ENCODE measurements at places on chromosomes 11 and 22.

DNA sequence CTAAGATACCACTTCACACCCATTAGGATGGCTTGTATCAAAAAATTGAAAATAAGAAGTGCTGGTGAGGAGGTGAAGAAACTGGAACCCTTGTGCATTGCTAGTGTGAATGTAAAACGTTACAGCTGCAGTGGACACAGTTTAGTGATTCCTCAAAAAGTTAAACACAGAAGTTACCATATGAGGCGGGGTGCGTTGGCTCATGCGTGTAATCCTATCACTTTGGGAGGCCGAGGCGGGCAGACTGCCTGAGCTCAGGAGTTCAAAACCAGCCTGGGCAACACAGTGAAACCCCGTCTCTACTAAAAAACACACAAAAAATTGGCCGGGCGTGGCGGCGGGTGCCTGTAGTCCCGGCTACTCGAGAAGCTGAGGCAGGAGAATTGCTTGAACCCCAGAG, 43.5 kb downstream of the SGSM3 start:
- DNase-seq: no peak

GRCh38 chr22:41799486-41800347, 762 bp upstream of the CCDC134 start:
- DNase-seq: peak; percentile 91

- peak; percentile 78 for DNase-seq
Measured at GRCh38 chr11:57515332-57516060, at the start of gene SLC43A1. Gene SLC43A1, minus strand, starts transcription at chr11:57515702. Its CDS starts 1,591 bp downstream, at chr11:57514111.

DNA sequence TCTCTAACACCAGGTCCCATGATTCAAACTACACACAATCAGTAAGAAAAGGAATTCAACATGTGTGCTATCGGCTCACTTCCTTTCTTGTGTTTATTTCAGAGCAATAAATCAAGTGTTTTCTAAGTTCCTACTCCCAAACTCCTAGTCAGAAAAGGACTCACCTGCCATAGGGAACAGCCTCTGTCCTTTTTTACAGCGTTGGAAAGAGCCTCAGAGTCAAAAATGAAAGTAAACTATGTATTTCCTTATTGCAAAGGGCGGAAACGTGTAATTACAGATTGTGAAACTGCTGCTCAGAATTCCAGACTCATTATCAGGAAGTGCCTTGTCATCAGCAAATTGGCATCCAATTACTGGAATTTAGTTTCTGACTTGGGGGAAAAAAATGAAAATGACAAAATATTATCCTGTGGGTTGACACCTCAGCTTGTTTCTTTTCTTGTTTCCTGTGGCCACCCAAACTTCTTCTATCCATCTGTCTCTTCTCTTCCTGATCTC, at the start of gene CASP4:
Gene CASP4, minus strand, starts transcription at position 220 of the 501 bp plus-strand sequence. Its CDS starts 49 bp downstream, at position 171.
- DNase-seq: peak; percentile 11

- DNase-seq: no peak
Measured at GRCh38 chr11:67153971-67154370, 34.9 kb downstream of the KDM2A start.

DNA sequence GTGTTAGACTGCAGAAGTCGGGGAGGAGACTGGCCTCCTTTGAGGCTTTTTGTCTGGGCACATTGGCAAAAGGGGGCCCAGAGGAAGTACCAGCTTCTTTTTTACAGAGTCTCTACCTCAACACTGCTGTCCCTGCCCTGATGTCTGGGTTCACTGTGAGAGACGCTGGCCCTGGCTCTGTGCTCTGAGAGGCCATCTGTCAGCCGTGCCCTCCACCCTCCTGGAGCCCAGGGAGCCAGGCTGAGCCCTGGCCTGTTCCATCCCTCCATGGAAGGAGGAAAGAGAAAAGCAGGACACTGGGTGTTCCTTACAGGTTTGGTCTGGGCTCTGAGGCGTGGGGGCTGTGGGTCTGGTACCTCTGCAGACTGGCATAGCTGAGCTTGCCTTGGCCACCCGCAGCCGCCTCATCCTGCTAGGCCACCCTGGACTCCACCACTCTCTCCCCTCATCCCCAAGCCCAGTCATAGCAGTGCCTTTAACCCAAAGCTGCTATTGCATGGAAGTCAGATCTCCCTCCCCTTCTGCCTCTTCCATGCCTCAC, 105.5 kb upstream of the PARVA start:
- no peak for DNase-seq

DNA sequence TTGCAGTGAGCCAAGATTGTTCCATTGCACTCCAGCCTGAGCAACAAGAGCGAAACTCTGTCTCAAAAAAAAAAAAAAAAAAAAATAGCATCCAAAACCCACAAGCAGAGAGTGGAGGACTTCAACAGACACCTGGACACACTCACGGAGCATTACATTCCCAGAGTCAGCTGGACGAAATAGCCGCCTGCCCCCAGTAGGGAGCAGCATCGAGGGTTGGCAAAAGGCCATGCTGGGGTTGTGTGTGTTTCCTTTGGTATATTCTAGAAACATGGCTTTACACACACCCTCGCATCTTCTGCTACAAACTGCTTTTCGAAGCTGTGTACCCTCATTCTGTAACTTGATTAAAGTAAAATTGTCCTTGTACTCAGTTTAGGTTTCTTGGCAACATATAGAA, 5.3 kb downstream of the ADA2 start:
- DNase-seq: no peak

DNA sequence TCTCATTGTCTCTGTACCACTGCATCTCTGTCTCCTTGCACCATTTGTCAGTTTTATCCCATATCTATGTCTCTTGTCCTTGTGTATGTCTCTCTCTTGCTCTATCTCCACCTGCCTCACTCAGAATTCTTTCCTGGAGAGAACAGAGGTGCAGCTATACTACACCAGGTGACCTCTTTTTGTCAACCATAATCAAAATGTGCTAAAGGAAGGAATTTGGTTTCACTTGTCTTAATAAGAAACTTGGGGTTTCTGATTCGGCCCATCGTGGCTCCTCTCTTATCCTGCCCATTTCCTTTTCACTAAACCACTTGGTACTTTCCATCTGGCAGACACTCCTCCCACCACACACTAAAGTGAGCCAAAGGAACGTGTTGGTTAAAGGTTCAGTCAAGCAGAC, 2.0 kb upstream of the C11orf42 start:
- DNase-seq: no peak

GRCh38 chr22:20228055-20228938, 39.8 kb downstream of the RTN4R start:
- no peak for DNase-seq

- no peak for DNase-seq
Measured at GRCh38 chr11:119627286-119627685, 101.7 kb downstream of the NECTIN1 start.

GRCh38 chr11:86062719-86063118, 6.2 kb downstream of the PICALM start:
- no peak for DNase-seq

- DNase-seq: no peak
Measured at GRCh38 chr11:96361778-96362177, 18.8 kb upstream of the MAML2 start.

DNA sequence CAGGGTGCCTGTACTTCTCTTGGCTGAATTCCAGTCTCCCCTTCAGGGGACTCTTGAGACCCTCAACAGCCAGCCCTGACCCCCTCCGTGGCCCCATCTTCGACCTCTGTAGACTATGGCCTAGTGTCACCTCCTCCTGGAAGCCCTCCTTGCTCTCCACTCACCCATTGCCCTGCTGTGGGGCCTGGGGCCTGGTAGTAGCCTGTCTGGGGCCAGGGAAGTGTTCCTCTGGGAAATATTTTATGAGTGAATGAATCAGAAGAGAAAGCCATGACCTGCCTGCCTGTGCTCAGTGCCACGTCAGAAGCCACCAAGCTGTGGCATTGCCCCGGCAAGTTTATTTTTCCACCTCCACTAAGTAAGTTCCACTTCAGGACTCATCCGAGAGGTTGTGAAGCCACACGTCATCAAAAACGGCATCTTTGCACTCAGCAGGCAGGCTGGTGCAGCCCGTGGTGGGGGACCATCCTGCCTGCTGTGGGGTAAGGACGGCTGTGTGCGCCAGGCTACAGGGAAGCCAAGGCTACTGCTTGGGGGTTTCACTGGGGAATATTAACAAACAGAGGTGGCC, 59.6 kb upstream of the PPARA start:
- no peak for DNase-seq

DNA sequence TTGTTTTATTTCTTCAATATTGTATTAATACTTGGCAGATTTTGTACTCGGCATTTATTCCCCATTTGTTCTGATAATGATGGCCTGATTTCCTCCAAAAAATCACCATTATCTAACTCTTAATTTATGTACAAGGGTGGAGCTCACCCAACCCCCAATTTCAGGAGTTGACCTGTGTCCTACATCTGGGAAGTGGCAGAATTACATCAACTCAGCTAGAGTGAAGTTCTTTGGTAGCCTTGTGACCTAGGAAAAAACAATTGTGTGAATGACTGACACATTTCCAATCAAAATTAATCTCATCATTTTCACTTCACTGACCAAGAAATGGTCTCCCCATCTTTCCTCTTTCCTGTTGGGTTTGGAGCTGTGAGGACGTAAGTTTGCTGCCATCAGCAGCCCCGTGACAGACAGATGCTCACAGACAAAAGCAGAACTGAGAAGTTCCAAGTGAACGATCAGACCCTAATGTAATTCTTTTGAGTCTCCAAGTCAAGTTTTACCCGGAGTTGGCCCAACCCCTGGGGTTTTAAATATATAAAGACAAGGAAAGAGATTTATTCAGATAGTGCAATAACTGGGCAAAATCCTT, 16.6 kb upstream of the MS4A6E start:
- no peak for DNase-seq

DNA sequence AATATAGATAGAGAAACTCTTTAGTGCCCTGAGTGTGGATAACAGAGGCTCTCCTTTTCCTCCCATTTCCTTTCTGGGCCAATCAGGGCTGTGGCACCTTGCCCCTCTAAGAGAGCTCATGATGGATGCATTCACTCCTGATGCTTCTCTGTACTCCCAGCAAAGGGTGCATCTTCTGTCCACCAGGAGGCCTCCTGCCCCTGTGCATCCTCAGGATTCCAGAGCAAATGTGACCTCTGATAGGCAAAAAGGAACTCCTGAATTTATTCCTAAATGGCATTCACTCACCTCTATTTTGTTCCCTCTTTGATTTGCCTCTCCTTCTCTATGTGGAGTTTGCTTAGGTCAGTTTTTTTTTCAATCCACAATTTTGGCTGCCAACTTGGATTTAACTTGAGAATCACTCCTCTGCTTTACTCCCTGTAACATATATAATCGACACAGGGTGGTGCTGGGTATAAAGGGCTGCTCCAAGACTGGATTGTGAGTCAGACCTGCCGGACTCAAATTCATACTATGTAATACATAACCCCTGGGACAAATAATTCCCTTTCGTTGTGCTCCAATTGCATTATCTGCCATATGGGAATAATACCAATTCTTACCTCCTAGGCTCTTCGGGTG, 1.1 kb upstream of the MRGPRX4 start:
- DNase-seq: no peak

DNA sequence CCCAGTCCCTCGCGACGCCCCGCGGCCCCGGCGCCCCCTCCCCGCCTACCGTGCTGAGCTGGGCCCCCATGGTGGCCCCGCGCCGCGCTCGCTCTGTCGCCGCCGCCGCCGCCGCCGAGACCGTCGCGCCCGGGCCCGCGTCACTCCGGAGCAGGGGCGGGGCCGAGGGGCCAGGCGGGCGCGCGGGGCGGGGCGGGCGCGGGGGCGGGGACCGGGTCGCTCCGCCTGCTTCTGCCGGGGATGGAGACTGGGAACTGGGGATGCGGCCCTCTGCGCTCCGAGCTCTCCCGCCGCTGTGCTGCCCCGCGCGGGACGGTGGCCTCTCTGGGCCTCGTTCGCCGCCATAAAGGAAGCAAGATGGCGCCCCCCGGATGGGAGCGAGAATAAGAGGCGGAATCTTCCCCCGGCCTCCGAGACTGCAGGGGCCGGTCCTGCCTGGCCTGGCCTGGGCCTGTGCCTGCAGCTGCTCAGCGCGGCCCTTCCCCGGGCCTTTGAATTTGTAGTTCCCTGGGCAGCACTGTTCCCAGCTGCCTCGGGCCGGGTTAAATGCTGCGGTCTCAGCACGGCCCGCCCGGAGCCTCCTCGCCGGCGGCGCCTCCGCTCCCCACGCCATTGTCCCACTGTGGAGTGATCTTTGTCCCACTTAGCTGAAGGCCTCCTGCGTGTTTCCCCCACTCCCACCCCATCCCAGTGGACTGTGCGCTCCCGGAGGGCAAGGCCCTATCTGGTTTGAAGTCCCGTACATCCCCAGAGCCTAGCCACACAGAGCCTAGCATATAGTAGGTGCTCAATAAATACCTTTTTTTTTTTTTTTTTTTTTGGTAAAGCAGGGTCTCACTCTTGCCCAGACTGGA, at the start of gene CYB5R3:
Gene CYB5R3, minus strand, starts transcription at position 147 of the 854 bp plus-strand sequence. Its CDS starts 77 bp downstream, at position 70.
- DNase-seq: peak; percentile 92

- no peak for DNase-seq
Measured at GRCh38 chr11:68818181-68818580, 23.5 kb downstream of the CPT1A start.

GRCh38 chr22:31748490-31748889, 1.4 kb downstream of the PRR14L start:
- DNase-seq: no peak

GRCh38 chr11:128262463-128263345, 324.7 kb downstream of the ETS1 start:
- DNase-seq: no peak

DNA sequence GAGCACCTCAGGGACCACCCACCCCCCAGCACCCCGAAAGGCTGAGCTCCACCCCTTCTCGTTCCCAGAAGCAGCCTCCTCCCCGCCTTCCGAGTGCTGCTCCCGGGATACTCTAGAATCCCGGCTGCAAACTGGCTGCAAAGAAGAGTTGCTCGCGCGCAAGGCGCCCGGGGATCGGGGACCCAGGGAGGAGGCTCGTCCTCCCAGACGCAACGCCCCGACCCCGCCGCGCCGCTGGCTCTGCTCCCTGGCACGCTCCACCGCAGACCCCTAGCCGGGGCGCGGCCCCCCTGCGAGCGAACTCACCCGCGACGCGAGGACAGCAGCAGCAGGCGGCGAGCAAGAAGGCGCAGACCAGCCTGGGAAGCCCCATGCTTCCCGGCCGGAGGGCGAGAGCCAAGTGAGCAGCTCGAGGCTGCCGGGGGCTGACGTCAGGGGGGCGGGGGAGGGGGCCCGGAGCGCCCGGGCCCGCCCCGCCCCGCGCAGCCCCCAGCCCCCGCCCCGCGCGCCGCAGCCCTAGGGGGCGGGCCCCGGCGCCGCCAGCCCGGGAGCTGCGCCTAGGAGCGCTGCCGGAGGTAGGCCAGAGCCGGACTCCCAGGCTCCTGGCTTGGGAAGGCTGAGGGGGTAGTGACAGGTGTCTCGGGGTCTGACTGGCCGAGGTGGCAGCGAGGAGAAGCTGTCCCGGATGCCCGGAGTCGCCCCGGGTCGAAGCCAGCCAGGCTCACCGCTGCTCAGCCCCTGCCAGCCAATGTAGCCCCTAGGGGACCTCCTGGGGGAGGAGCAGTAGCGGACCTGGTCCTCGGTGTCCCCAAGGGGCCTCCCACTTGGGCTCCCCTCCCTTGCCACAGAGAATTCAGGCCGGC, at the start of gene MCAM:
Gene MCAM, minus strand, starts transcription at position 402 of the 863 bp plus-strand sequence. Its CDS starts 29 bp downstream, at position 373.
- peak; percentile 81 for DNase-seq
